ENCODE measurements at places on chromosomes 7 and 10. TPM values are rescaled to one million over a fixed set of nuclear protein-coding genes. Genes with fewer than 3 reads are reported as not detected.
A peak's percentile ranks its signal among the peaks of the same experiment; 100 is the strongest.

GRCh38 chr10:111432588-111432987, 355.8 kb downstream of the ADRA2A start:
- no peak for DNase-seq

- DNase-seq = no peak
These were observed 156.8 kb downstream of the RNF216 start for GRCh38 chr7:5624386-5625365.

- no peak for DNase-seq
These were observed 1088.9 kb downstream of the KCNMA1 start for GRCh38 chr10:76548716-76549115.

GRCh38 chr7:84250452-84250851, 55.9 kb upstream of the SEMA3A start:
- DNase-seq = no peak

- peak; percentile 28 for DNase-seq
These were observed 111.7 kb upstream of the CDK13 start for GRCh38 chr7:39838326-39838725.

- no peak for DNase-seq
These were observed 20.0 kb downstream of the THNSL1 start for GRCh38 chr10:25036381-25036780.

Gene POP7
- total RNA-seq = 126 TPM

Gene OR6V1
- not detected for total RNA-seq
